ENCODE measurements at places on chromosomes 6 and 20.

- no peak for DNase-seq
Observed at GRCh38 chr6:14083262-14083661, 34.3 kb upstream of the CD83 start.

GRCh38 chr20:8060977-8061376 is 41.4 kb upstream of the TMX4 start:
- DNase-seq: no peak

- no peak for DNase-seq
Observed at GRCh38 chr20:55095745-55096400, 620.5 kb downstream of the DOK5 start.

- peak; percentile 72 for DNase-seq
Observed at GRCh38 chr6:35415065-35415891, 36.9 kb upstream of the FANCE start.

DNA sequence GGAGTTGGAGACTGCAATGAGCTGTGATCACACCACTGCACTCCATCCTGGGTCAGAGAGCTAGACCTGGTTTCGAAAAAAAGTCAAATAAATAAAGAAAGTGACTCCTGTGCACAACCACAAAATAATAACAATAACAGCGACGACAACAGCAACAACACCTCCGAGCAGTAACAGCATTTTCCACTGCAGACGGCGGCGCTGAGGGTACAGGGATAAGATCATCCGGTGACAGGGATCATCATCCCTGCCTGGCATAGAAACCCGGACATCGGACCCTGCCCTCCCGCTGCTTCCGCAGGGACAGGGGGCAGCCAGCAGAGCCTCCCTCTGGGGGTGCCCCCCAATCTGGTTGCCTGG is 11.5 kb downstream of the SRXN1 start:
- no peak for DNase-seq

DNA sequence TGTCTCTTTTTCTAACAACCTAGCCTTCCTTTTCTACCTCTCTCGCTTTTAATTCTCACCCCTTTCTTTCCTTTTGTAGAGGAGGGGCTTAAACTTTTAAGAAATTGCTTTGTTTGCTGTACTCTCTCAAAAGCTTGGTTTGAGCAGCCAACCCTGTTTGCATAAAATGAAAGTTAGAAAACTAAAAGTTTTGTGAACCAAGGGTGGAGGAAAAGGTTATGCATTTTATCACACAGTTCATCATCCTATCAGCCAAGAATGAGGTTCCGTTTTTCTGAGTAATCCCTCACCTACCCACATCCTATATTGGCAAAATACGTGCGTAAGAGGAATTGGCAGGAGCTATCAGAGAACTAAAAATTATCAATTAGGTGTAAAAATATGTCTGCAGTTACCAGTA is 42.8 kb upstream of the LOC128125822 start:
- DNase-seq: no peak

DNA sequence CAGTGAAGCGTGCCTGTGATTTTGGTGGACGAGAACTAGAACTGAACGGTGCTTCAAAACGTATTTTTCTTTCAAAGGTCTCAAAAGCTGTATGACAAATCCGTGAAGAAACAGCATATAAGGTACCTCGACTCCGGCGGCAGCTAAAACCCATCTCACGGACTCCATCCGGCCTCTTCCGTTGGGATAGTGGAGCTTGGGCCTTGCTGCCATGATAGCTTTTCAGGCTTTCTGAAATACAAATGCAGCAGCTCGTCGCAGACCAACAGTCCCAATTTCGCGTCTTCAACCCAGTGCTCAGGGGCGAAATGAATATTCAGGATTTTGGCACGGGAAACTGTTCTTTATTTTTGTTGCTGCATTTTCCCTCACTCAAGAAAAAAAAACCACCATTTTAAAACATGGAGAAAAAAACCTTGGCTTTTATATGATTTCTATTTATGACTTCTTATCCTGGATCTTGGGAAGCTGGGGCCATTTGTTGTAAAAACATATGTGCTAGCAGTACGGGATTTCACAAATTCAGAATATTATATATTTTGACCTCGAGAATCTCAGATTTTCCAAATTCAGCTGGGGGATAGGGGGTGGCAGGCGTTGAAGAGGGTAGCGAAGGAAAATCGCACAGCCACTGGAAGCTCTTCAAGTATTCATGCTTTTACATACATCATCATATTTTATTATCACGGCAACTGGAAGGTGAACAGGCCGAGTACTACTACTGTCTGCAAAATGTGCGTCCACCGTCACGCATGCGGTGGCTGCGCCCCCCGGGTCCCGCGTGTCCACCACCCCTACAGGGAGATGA is 849 bp downstream of the GSTA4 start:
- peak; percentile 19 for DNase-seq

DNA sequence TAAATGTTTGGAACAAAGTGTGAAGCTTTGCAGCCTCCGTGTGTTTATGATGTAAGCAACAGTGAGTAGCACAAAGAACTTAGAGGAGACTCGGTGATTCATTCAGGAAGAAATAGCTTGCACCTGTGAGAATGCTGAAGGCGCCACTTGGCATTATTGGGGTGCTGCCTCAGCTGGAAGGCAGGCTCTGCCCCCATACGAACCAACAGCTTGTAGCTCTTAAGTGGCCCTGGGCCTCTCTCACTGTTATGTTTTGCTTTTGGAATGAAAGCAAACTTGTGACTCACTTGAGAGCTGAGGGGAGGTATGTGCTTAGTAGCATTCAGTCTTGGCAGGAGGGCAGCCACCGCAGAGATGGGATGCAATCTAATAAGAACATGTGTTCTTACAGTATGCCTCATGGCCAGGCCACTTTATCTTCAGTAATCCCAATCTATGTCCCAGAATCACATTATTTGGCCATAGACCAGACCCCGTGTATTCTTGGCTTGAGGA is 310.7 kb downstream of the EYA4 start:
- peak; percentile 11 for DNase-seq

DNA sequence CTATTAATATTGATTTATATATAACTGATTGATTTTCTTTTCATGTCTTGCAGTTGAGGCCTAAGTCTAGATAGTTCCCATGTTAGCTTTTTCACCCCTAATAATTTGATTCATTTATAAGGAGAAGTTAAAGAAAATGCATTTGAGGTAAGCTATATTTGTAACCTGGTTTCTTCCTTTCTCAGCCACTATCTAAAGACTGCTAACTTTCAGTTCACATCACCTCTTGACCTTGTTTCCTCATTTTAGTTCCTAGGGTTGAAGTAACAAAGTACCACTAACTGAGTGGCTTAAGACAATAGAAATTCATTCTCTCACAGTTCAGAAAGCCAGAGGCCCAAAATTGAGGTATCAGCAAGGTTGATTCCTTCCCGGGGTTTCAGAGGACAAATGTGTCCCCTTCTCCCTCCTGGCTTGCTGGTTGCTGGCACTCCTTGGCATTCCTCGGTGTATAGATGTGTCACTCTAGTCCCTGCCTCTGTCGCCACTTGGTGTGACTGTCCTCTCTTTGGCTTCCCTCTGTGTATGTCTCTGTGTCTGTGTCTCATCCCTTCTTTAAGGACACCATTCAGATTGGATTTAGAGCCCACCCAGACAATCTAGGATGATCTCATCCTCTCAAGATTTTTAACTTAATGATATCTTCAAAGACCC is 55.9 kb upstream of the C20orf144 start:
- DNase-seq: no peak

DNA sequence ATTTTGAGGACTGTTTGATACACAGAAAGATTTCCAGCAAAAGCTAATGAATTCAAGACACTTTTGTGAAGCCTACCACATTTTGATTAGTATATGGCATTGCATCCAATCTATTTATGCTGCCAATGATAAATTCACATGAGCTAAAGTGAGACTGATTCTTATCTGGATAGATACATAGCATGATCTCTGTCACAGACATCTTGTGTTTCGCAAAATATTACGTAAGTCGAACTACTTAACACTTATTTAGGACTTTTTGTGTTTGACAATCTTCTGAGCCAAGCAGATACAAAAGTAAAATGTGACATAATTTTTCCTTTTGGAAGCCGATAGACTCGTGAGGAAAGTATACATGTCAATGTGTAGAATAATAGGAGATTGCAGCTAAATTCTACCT is 251.6 kb downstream of the HACE1 start:
- no peak for DNase-seq

GRCh38 chr20:33320006-33320405 is 37.0 kb downstream of the BPIFB1 start:
- DNase-seq: no peak

DNA sequence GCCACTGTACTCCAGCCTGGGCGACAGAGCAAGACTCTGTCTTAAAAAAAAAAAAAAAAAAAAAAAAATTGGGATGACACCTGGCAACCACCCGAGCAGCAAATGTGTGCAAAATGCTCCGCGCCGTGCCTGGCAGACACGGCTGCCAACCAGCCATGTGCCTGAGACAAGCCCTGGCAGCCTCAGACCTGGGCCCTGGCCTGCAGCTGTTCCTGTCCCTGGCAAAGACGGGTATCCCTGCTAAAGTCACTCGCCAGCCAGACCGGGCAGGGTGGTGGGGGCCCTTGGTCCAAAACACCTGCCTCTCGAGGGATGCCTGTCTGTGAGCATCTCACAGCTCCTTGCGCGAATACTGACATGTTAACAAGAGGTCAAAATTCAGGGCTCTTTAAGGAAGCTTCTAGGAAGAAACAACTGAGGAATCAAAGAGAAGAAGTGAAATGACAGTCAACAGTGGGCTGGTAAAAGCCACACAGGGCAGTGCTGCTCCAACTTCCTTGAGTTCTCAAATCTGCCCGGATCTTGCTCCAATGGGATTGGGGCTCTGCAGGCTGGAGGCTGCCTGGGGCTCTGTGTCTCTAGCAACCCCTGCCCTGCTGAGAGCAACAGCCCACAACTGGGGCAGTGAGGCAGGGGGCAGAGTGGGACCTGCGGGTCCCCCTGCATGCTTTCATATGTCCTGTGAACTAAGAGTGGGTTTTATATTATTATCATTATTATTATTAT is 53.4 kb downstream of the SYTL3 start:
- no peak for DNase-seq

DNA sequence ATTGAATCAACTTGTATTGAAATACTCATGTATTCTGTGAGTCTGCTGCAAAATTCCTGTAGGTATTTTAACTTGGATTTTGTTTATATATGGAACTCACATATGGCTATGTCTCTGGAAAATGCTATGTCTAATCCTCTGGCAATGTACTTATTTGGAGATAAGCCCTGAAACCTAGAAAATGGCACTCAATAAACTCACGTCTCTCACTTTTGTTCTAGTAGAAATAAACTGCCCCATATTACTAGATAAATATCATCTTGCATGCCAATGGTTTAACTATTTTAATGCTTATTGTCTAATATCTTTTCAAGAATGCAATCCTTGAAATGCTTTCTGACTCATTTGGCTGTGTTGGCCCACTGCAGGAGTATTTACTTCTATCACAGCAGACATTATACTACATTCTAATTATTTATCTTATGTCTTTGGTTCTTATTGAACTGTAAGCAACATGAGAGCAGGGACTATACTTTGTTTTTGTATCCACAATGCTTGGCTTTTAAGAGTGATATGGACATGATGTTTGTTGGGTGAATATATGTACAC is 292.2 kb upstream of the RSPO3 start:
- DNase-seq: no peak

DNA sequence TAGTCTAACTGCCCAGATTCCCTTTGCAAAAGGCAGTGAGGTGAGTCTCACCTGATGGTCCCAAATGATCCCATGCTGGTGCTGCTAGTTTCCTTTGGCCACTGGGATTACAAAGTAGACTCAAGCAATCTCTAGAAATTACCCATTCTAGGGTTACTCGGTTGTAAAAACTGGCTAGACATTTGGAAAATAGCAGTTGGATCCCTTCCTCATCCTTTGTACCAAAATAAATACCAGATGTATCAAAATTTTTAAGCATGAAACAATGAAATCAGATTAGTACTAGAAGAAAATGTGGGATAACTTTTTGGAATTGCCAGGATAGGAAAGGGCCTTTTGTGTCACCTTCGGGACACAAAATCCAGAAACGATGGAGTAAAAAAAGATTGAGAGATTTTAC is 112.9 kb upstream of the TOP1 start:
- no peak for DNase-seq

- DNase-seq: no peak
Observed at GRCh38 chr6:158863646-158864045, 44.5 kb upstream of the EZR start.

GRCh38 chr6:150685860-150686259 is 86.2 kb downstream of the PLEKHG1 start:
- DNase-seq: peak; percentile 50

DNA sequence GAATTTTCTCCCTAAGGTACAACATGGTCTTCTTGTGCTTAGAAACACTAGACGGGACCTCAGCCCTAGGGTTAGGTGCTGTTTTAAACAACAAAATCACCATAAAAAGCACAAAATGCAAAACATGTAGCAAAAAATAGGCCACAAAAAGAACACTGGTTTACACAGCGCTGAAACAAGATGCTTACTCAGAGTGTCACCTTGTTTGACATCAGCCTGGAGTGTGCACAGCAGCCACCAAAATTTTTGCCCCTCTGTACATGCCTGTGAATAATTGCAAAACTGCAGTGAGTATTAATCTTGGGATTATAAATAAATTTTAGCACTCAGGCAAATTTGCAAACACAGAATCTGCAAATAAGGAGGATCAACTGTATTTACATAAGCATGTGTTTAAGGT is 110.1 kb downstream of the PLG start:
- no peak for DNase-seq

- DNase-seq: no peak
Observed at GRCh38 chr6:6695625-6696276, 107.2 kb downstream of the LY86 start.

DNA sequence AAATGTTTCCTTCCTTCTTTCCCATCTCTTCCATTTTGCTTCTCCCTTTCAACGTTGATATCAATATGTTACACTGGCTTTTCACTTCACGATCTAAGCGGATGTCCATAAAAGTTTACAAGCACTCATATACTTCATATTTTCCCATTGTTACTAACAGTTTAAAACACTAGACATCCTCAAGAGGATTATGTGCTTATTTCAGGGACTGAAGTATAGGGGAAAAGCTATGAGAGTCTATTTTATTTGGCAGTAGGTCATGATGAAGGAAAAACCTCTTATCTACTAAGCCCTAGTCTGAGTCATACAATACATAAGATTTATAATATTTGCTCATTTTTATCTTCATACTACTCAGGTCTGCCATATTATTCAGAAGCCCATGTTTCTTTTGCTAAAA is 20.6 kb upstream of the EPB41L2 start:
- DNase-seq: no peak

GRCh38 chr20:54651252-54651651 is 175.9 kb downstream of the DOK5 start:
- DNase-seq: no peak

- no peak for DNase-seq
Observed at GRCh38 chr6:74607934-74608333, 597.9 kb downstream of the COL12A1 start.

DNA sequence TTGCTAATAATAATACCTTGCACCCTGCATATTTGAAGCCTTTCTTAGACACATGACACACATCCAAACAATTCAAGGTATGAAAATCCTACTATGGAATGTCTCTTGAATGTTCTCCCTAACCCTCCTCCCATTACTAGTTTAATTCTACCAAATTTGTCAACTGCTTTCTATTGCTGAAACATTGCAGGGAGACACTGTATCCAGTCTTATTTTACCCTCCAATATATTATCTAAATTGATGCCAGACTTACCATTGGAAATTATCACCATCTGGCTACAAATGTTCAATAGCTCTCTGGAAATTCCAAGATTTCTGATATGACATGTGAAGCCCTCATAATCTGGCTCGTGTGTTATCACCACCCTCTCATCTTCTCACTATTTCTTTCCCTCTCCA is 1027.3 kb upstream of the CITED2 start:
- no peak for DNase-seq

Data from transverse colon (tissue), 4 donors.